ENCODE measurements at places on chromosomes 6 and 20.

DNA sequence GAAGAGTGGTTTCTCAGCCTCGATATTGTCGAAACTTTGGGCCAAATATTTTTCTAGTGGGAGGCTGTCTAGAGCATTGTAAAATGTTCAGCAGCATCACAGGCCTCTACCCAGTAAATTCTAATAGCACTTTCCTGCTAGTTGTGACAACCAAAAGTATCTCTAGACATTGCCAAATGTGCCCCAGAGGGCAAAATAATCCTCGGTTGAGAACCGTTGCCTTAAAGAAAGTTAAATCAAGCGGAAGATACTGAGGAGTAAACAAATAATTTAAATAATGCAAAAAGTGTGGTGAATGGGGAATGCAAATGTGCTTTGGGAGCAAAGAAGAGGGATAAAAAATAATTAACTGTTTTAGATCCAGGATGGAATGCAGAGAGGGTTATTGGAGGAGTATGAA lies 106.4 kb upstream of the ASCC3 start:
- DNase-seq = no peak

- no peak for DNase-seq
Observed at GRCh38 chr6:80163754-80164187, 57.3 kb downstream of the BCKDHB start.

GRCh38 chr6:141203902-141204575 lies 928.7 kb upstream of the GJE1 start:
- no peak for DNase-seq

DNA sequence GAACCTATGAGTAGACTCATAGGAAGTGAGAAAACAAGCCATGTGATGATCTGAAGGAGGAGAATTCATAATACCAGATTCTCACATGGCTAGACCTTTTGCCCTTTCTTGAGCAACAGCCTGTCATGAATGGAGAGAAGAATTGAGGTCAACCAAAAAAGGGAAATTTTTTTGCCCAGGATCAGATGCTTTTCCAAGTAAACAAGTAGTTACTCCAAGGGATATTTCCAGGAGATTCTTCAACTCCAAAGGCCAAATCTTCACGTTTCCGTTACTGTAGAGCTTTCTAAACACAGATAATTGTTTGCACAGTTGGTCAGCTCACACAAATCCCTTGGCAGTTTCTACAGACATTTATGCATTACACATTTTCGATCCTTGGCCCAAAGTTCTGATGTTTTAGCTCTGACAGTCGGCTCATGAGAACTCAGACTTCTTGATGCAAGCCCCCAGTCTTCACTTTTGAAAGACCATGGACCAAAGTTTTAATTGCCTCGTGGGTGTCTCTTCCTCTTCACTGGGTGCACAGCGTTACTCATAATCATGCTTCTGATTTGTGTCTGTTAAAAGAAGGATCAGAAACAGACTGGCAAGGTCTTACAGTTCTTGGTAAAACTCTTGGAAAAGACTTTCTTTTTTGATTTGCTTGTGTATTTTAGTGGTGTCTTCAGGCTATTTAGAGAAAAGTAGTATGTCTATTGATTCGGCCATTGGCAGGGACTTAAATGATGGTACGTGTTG lies 115.0 kb downstream of the TSHZ2 start:
- no peak for DNase-seq

DNA sequence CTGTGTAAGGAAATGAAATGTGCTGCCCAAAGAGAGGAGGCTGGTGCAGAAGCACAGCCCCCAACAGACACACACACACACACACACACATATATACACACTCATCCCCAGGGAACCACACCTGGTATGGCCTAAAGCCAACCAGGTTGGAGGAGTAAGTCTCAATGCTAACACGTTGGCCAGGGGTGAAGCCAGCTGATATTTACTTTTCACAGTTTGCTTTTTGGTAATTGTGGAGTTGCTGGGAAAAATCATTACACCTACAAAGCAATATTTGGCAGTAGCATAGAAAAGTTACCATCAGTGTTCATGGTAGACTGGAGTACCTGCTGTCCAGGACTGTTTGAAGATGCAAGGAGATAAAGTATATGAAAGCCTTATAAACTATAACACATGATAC lies 50.3 kb upstream of the NAA20 start:
- DNase-seq = no peak

GRCh38 chr6:148612043-148612442 lies 134.8 kb upstream of the UST start:
- DNase-seq = no peak

DNA sequence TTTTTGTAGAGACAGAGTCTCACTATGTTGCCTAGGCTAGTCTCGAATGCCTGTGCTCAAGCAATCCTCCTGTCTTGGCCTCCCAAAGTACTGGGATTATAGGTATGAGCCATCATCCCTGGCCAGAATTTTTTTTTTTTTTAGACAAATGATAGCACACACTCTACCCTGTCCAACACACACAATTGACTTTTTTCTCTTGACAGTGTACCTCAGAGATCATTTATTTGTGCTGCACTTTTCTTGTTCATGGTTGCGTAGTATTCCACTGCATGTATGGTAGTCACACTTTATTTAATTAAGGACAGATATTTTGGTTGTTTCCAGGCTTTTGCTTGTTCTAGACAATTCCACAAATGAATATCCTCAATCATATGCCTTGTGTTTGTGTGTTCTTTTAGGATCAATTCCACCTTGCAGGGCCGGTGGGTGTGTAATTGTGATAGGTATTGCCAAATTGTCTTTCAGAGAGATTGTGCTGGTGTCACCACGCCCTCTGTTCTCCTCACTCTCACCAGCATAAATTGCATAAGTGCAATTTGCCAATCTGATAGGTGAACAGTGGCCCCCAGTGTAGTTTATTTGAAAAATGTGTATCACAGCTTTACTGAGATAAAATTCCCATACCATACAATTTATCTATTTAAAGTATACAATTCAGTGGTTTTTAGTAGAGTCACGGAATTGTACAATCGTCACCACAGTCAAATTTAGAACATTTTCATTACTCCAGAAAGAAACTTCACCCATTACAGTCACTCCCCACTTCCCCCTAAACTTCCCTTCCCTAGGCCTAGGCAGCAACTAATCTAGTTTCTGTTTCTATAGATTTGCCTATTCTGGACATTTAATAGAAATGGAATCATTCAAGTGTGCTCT lies 20.1 kb downstream of the SRC start:
- DNase-seq = no peak

DNA sequence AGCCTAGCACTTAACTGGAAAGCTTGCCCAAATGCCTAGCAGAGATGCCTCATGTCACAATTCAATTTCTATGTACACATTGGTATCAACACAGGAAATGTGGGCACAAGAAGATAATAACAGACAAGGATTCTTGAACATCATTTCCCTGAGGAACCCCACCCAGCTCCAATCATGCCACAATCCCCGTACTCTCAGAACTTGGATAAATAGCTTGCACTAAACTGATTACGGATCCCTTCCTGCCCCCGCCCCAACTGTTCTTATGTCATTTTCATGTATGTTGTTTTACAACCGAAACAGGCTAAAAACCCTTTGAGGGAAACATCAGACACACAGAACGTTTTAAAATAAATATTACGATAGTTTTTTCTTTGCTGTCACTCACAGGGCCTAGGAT lies 87.1 kb downstream of the BACH2 start:
- no peak for DNase-seq

DNA sequence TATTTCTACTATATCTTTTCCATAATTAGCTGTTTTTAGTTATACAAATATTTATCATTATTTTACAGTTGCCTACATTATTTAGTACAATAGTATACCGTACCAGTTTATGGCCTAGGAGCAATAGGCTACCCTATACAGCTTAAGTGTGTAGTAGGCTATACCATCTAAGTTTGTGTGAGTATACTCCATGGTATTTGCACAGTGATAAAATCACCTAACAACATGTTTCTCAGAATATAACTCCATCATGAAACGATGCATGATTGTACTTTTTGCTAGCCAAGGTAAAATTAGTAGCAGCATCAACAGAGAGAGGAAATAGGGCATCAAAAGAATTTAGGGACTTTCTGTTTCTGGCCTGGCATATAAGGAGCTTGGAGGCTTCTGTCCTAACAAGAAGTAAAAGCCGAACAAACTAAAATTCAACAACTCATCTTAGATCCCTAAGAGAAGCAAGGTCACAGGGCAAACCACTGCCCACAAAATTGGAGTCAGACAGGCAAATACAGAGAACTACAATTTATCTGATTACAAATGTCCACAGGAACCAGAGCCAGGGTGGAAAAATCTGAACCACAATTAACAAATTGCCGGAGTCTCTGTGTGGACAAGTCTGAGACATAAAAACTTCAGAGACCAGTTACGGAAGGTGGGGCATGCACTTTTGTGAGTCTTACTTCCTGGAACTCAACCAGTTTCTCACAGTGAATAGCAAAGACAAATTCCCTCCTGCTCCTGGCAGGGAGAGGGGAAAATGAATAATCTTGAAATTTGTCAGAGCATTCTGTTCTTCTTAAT lies 671.4 kb downstream of the RFPL4B start:
- DNase-seq = no peak

GRCh38 chr6:167000759-167001158 lies 1.6 kb downstream of the CEP43 start:
- no peak for DNase-seq

DNA sequence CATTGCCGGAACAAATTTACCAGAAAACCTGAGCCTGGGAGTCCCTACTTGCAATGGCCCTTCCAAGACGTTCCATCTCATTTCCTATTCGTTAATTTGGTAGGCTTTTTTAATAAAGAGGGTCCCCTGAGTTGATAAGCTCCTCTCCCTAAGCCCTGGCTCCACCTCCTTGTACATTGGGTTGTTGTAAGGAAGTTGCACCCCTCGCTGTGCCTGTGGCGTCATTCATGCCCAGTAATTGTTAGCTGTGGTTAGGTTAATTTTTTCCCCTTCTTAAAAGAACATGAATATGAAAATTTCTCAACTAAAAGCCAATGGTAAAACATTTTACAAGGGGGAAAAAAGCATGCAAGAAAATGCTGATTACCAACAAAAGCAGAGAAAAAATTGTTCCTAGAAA lies 91.9 kb downstream of the SLC24A3 start:
- DNase-seq = no peak

DNA sequence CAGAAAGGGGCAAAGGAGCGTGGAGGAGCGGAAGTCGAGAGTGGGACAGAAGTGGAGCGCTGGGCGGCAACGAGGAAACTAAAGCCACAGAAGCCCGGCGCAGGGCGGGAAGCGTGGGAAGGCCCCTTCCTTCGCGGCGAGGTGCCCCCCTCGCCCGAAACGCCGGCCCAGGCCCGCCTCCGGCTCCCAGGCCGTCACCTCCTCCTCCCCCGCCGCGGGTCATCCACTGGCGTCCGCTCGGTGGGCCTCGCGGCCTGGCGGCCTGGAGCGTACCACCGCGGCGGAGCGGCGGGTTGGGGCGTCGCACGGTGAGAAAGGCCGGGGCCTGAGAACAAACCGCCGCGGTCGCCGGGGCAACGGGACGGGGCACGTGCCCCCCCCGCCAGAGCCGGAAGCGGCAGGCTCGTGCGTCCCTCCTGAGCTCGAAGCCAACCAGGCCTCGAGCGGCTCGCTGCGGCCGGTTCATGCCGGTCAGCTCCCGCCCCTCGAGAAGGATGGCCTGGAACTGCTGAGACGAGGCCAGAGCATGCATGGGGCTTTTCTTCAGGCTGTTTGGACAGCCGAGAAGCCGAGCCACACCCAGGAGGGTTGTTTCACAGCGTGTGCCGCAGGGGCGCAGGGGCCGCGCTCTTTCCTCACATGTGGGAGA lies at the start of gene TCP11:
TCP11 (minus strand) TSS at position 333 of the 649 bp plus-strand sequence. CDS start 469 bp downstream, outside the sequence.
- DNase-seq = peak; percentile 15

GRCh38 chr6:89950879-89951391 lies 56.7 kb downstream of the GJA10 start:
- no peak for DNase-seq
